ENCODE measurements at places on chromosomes 3 and 15.

- DNase-seq = peak; percentile 20
- H3K27me3 ChIP-seq = no peaks in the 10 kb centered on the region
- H3K4me1 ChIP-seq = peaks cover 7% of the 10 kb centered on the region
These were observed 271.8 kb downstream of the ZIC1 start for GRCh38 chr3:147680837-147681483.

- peaks cover 16% of the 10 kb centered on the region for H3K36me3 ChIP-seq
- H3K27ac ChIP-seq = no peak overlapping the region
- DNase-seq = no peak
- no peak overlapping the region for H3K4me3 ChIP-seq
These were observed 163.3 kb downstream of the PLCH1 start for GRCh38 chr3:155581579-155581978.

GRCh38 chr3:13420045-13420830 is at the start of gene NUP210:
NUP210 (minus strand) TSS chr3:13420322; CDS start chr3:13420226, 96 bp downstream.
- peak within 1 kb of the TSS; percentile 80 for H3K4me3 ChIP-seq
- DNase-seq = peak; percentile 85
- H3K27me3 ChIP-seq = peaks cover 57% of the 10 kb centered on the region
- H3K27ac ChIP-seq = no peak within 1 kb of the TSS
- peaks cover 18% of the 10 kb centered on the region for H3K4me1 ChIP-seq

DNA sequence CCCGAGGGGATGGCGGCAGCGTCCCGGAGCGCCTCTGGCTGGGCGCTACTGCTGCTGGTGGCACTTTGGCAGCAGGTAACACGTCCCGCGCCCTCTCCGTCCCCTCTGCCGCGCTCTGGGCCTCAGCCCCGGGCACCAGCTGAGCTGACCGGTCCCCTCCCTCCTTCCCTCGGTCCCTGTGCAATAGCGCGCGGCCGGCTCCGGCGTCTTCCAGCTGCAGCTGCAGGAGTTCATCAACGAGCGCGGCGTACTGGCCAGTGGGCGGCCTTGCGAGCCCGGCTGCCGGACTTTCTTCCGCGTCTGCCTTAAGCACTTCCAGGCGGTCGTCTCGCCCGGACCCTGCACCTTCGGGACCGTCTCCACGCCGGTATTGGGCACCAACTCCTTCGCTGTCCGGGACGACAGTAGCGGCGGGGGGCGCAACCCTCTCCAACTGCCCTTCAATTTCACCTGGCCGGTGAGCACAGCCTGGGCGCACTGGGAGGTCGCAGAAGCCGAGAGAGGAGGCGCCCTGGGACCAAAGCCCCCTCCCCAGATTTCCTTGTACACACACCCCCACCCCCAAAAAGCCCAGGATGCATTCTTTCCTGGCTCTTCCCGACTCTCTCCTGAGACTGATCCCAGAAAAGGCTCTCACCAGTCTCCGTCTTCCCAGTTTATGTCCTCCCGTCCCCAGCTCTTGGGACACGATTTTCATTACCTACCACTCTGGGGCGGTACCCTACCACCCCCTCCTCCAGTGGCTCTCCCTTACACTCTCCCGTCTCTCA is 705 bp downstream of the DLL4 start:
- no peak overlapping the region for H3K27ac ChIP-seq
- H3K27me3 ChIP-seq = peaks cover 93% of the 10 kb centered on the region
- no peaks in the 10 kb centered on the region for H3K36me3 ChIP-seq
- H3K4me3 ChIP-seq = peak overlapping the region; percentile 82
- DNase-seq = peak; percentile 79

- DNase-seq = no peak
- H3K4me1 ChIP-seq = peaks cover 39% of the 10 kb centered on the region
- H3K27me3 ChIP-seq = peaks cover 5% of the 10 kb centered on the region
- no peak overlapping the region for H3K4me3 ChIP-seq
- peak overlapping the region; percentile 71 for H3K27ac ChIP-seq
These were observed 181.8 kb upstream of the TBL1XR1 start for GRCh38 chr3:177379045-177379444.

Data from nephron progenitor cell (in vitro differentiated cells).